ENCODE measurements at places on chromosomes 6 and 20. TPM values are rescaled to one million over a fixed set of nuclear protein-coding genes. Genes with fewer than 3 reads are reported as not detected.

FOXA2 gene
- total RNA-seq, result not detected

RIMS4 gene
- 0.75 TPM for total RNA-seq

PHACTR3 gene
- not detected for total RNA-seq

TSHZ2 gene
- not detected for total RNA-seq

CST4 gene
- not detected for total RNA-seq
